ENCODE measurements at places on chromosomes 4 and X.

DNA sequence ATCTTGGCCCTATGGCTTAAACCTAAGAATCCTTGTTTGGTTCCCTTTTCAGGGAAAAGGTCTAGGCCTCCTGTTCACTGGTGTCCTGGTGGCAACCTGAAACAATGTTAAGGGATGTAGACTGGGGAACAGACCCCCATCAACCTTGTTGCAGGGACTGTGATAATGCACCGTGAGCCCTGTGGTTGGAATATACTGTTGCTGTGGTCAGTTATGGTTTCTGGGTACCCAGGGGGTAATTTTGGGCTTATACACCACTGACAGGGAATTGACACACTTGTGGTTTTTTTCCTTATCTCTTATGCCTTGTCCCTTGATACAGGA lies 64.0 kb upstream of the WDR1 start:
- no peak for DNase-seq

DNA sequence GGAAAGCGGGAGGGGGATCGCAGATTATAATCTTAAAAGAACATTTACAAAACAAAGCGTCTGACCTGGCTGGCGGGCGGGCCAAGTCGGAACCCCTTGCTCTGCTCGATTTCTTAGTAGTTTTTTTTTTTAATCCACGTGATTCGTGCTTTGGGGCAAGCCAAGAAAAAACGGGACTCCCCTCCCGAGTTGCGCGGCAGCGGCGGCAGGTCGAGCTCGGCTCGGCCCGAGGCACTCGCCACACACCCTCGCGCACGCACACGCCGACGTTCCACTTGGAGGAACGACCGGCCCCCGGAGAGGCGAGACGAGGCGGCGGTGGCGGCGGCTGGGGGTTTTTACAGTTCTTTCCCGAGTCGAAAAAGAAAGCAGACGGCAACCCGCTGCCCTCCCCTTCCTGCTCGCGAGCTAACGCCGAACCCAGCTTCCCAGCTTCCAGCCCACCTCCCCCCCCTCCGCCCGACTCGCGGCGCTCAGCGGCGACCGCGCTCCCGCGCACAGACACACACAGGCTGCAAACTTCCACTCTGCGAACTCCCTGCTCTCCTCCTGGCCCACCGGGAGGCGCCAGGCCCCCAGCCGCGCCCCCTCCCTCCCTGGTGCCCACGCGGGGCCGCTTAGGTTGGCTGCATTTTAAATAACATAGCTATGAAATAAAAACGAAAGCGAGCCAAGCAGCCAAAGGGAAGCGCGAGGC lies 1.2 kb downstream of the BCOR start:
- no peak for DNase-seq

- DNase-seq, result no peak
These were observed 9.0 kb downstream of the FBXO8 start for GRCh38 chr4:174274436-174274835.

DNA sequence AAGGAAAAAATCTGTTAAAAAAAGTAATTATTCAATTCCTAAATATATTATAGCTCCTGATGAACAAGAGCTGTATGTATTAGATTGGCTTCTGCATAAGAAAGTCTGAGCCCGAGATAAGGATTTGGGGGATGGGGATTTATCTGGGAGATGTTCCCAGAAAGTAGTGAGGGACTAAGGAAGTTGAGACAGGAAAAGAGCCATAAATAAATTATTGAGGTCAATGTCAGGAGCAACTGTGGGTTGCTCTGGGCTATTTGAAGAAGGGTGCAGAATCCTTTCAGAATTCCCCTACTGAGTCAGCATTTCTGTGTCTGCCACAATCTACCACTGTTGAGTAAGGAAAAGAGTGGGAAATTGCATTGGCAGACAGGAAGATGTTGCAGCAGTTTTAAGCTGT lies 3.1 kb upstream of the TDO2 start:
- DNase-seq, result no peak

DNA sequence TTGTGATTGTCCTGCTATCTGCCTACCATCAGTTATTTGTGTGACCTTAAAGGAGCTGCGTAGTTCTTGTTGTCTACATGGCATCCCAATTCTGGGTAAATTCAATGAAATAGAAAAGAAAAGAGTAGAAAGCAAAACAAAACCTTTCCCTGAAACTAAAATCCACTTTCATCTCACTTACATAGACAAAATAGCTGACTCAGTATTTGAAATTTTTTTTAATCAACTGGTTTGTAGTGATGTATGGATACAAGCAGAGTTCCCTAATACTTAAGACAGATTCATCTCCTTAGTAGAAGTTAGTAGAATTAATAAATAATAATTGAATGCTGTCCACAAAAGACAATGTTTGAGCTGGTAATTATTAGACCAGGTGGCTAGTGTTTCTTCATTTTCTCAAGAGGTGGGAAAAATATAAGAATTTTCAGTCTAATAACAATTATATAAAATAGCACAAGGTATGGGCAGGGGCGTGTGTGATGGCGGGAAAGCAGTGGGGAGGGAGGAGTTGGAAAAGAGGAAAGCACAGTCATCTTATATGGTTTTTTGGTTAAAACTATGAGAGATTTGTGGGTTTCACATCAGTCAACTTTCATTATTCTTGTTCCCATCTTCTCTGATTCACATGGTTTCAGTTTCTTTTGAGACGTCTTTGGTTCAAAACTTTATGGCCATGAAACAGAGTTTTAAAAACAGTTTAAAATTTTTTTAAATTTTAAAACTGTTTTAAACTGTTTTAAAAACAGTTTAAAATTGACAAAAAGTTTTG lies 275.2 kb downstream of the SPRY1 start:
- DNase-seq, result no peak

- DNase-seq, result no peak
These were observed 57.0 kb downstream of the ZNF827 start for GRCh38 chr4:145881576-145881975.

DNA sequence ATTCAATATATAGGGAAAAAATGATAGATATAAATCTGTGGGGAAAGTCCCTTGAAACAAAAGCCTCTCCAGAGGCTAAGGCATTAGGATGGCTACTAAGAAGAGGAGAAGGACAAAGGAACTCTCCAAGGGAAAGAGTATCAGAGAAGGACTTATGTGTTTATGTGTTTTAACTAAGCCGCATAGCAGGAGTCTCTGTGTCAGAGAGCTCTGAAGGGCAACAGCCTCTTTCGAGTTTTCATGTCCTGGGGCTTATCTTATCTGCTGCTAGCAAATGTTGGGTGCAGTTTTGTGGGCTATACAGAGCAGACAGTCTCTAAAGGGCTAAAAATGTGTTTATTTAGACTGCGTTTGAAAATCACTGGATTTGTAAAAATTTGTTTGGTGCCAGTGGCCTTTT lies 1145.6 kb upstream of the DIAPH2 start:
- no peak for DNase-seq

DNA sequence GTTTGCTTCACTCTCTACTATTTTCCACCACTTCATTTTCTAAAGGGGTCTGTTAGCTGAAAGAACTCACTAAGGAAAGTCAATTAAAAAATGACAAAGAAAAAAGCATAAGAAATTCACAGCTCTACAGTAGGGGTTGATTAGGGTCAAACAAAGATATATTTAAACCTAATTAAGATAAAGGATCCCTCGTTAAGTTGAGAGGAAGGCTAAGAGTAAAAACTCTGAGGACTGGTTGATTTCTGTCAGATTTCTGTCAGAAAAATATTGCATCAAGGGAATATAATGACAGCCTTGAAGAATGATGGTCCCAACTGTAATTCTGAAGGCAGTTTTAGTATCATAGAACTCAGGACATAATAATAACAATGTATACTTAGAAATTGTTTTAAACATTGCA lies 218.0 kb downstream of the QDPR start:
- no peak for DNase-seq

GRCh38 chr4:83358410-83358809 lies 23.8 kb upstream of the HPSE start:
- no peak for DNase-seq

- DNase-seq, result no peak
These were observed 734 bp upstream of the GALNT7 start for GRCh38 chr4:173167758-173168395.

GRCh38 chr4:108636246-108636645 lies 14.2 kb upstream of the OSTC start:
- DNase-seq, result no peak

DNA sequence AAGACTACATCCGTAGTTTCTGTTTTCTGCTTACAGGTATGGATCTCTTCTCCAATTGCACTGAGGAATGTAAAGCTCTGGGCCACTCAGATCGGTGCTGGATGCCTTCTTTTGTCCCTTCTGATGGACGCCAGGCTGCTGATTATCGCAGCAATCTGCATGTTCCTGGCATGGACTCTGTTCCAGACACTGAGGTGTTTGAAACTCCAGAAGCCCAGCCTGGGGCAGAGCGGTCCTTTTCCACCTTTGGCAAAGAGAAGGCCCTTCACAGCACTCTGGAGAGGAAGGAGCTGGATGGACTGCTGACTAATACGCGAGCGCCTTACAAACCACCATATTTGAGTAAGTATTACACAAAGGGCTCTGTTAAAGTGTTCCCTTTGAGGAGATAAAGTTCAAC lies 13.8 kb downstream of the PCDH10 start:
- no peak for DNase-seq

GRCh38 chr4:36189511-36190226 lies 54.6 kb downstream of the ARAP2 start:
- no peak for DNase-seq

DNA sequence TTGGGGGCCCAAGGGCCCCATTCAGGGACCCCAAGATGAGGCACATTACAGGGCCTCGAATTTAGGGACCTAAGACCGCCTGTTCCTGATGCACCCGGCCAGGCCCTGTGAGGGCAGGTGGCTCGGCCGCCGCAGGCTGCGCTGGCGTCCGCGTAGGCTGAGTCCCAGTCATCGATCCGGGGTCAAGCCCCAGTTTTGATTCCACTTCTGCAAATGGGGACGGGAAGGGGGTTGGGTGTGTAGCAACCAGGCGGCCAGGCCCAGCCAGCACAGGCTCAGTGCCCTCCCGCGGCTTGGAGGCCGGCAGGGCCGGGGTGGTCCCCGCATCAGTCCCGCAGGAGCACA lies 327 bp downstream of the PNPLA4 start:
- no peak for DNase-seq

GRCh38 chr4:27414887-27415731 lies 554.5 kb downstream of the STIM2 start:
- DNase-seq, result no peak

DNA sequence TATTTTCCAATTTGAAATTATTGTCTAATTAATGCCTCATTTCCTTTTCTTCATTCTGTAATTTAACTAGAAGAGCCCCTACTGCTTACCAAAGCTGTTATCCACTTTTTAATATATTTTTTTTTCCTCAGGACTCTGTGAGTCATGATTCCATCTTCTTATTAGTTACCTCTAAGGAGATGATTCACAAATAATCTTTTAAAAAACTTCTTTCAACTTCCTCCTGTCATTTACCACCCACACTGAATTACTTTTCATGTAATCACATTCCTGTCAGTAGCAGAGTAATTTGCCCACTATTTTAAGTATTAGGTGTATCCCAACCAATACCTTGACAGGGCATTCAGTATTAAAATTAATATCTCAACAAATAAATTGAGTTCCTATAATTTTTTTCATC lies 470.9 kb upstream of the ADGRL3 start:
- DNase-seq, result no peak

DNA sequence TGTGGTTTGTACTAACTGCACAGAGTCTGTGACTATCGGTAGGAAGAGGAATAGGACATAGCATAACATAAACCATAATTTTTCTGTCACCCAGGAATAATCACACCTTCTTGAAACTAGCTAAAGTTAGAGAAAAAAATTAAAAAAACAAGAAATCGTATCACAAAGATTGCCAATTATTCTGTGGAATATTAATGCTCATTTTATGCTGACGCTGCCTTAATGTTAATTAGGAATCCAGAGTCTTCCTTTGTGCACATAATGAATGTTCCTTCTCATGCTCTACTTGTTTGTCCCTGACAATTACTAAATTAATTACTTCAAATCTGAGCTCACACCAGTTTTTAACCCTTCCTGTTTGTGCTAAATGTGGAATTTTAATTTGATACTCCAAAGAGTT lies 772.7 kb upstream of the EPHA5 start:
- no peak for DNase-seq

DNA sequence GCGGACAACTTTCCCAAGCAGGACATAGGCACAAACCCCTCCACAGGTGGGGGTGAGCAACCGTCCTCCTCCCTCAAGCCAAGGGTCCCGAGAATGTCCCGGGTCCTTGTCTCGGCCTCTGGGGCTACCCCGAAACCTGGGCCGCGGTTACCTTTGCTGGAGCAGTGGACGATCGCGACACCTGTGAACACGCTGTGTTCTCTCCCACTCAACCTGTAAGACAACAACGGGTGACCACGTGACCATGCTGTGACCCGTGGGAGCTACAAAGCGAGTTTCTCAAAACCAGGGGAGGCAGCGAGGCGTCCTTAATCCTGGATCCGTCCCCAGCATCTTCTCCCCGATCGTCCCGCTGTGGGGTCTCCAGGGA lies 17.9 kb downstream of the ASMTL start:
- no peak for DNase-seq

- DNase-seq, result no peak
These were observed 1465.7 kb upstream of the DIAPH2 start for GRCh38 chrX:95218976-95219375.

GRCh38 chr4:173005912-173006633 lies 162.5 kb upstream of the GALNT7 start:
- DNase-seq, result no peak

DNA sequence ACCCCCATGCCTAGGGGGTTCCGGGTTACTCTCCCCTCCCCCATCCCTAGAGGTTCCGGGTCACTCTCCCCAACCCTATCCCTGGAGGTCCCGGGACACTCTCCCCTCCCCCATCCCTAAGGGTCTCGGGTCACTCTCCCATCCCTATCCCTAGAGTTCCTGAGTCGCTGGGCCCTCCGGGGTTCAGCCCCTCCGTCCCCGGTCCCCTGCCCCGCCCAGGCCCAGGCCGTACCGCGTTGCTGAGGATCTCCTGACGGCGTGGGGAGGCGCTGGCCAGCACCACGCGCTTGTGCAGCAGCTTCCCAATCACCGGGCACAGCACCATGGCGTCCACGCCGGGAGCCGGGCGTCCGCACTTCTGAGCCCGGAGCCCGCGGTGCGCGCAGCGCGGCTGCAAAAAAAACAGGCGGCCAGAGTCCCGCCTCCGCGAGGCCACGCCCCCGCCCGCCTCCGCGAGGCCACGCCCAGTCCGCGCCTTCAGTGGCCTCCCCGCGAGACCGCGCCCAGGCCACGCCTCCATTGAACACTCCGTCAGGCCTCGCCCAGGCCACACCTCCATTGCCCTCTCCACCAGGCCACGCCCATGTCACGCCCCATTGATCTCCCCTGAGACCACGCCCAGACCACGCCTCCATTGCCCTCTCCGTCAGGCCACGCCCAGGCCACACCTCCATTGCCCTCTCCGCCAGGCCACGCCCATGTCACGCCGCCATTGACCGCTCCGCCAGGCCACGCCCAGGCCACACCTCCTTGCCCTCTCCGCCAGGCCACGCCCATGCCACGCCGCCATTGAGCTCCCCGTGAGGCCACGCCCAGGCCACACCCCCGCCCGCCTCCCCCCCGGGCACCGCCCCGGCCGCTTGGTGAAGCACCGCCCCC lies at the start of gene ASMTL:
TSS of gene ASMTL (minus strand) at position 394 of the 879 bp plus-strand sequence. CDS start at position 325, 69 bp downstream.
- peak; percentile 100 for DNase-seq

DNA sequence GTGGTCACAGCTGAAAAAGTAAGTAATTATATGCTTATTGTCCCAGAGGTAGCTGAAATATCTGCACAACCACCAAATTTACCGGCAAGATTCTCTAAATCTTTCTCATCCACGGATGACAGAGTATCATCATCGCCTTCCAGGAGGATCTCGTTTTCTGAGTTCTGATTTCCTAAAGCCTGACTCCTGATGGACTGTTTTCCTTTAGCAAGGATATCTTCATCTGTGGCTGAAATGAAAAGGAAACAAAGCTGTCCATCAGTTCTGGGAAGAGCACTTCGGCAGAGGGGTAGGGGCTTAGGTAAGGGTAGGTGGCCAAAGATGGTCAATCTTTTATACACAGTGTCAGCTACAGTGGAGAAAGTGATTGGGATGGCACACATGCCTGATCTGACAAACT lies 8.7 kb downstream of the MAB21L2 start:
- DNase-seq, result no peak
